ENCODE measurements at places on chromosomes 7 and 10. TPM values are rescaled to one million over a fixed set of nuclear protein-coding genes. Genes with fewer than 3 reads are reported as not detected.
A peak's percentile ranks its signal among the peaks of the same experiment; 100 is the strongest.

DNA sequence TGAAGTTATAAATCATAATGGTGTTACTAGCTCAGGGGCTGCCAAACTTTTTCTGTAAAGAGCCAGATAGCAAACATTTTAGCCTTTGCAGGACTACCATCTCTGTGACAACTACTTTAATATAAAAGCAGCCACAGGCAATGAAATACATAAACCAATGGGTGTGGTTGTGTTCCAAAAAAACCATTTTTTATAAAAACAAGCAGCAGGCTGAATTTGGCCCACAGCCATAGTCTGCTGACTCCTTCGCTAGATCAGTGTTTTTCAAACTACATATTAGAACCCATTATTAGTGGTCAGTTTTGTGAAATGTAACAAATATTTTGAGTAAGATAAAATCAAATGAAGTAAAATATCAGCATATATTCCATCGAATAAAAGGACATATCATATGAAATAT is 13.6 kb downstream of the GNG11 start:
- DNase-seq = no peak
- no peaks in the 10 kb centered on the region for H3K27me3 ChIP-seq
- no peak overlapping the region for H3K27ac ChIP-seq
- H3K36me3 ChIP-seq = no peaks in the 10 kb centered on the region
- no peak overlapping the region for H3K4me3 ChIP-seq
- H3K4me1 ChIP-seq = no peaks in the 10 kb centered on the region

The AMPH gene
- 0.35 TPM for total RNA-seq

The ASZ1 gene
- total RNA-seq = not detected

DNA sequence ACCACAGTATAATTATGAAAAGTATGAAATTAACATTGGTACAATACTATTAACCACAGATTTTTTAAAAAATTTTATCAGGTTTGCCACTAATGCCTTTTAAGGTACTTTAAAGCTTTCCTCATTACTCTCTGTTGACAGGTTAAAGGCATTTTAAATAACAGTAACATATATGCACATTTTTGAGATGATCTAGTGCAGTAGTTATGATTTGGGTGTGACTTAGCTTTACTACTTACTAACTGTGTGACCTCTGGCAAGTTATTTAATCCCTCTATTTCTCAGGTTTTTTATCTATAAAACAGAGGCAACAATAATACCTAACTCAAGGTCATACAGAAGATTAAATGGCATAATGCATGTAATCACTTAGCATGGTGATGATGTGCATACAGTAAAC is 94.8 kb downstream of the NT5C2 start:
- H3K4me3 ChIP-seq = no peak overlapping the region
- DNase-seq = no peak
- peaks cover 7% of the 10 kb centered on the region for H3K36me3 ChIP-seq
- no peaks in the 10 kb centered on the region for H3K27me3 ChIP-seq
- H3K4me1 ChIP-seq = no peaks in the 10 kb centered on the region
- no peak overlapping the region for H3K27ac ChIP-seq

The MSRB2 gene
- total RNA-seq = 20.1 TPM

GRCh38 chr10:72561745-72562166 is 64.1 kb downstream of the MICU1 start:
- H3K27me3 ChIP-seq = no peaks in the 10 kb centered on the region
- no peak overlapping the region for H3K27ac ChIP-seq
- no peaks in the 10 kb centered on the region for H3K36me3 ChIP-seq
- H3K4me3 ChIP-seq = no peak overlapping the region
- H3K4me1 ChIP-seq = no peaks in the 10 kb centered on the region

The TEX36 gene
- not detected for total RNA-seq

The CDNF gene
- total RNA-seq = 0.93 TPM

The CALU gene
- 45.8 TPM for total RNA-seq

The GHRHR gene
- not detected for total RNA-seq

GRCh38 chr10:119658274-119658673 is 7.1 kb downstream of the BAG3 start:
- DNase-seq = peak; percentile 86
- H3K36me3 ChIP-seq = no peaks in the 10 kb centered on the region
- H3K4me1 ChIP-seq = peaks cover 61% of the 10 kb centered on the region
- H3K4me3 ChIP-seq = no peak overlapping the region

DNA sequence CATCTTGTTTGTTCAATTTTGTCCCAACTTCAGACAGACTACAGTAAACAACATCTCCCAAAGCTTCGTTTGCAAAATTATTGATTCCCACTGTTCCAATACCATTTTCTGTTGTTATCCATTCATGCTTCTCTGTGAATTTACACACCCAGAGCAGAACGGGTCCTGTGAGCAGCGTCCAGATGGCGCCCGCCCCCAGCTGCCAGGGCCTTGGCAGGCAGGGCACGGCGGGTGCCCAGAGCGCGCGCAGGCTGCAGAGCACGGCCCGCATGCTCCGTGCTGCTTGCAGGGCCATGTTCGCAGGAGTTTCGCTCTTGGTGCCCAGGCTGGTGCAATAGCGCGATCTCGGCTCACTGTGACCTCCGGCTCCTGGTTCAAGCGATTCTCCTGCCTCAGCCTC is 32.5 kb upstream of the SEPTIN7 start:
- H3K27me3 ChIP-seq = no peaks in the 10 kb centered on the region
- no peak overlapping the region for H3K27ac ChIP-seq
- H3K36me3 ChIP-seq = no peaks in the 10 kb centered on the region
- H3K4me1 ChIP-seq = no peaks in the 10 kb centered on the region
- no peak overlapping the region for H3K4me3 ChIP-seq
- DNase-seq = no peak

GRCh38 chr10:65024886-65025285 is 1503.7 kb downstream of the REEP3 start:
- H3K27ac ChIP-seq = no peak overlapping the region
- no peaks in the 10 kb centered on the region for H3K27me3 ChIP-seq
- H3K36me3 ChIP-seq = no peaks in the 10 kb centered on the region
- H3K4me1 ChIP-seq = no peaks in the 10 kb centered on the region
- no peak overlapping the region for H3K4me3 ChIP-seq
- no peak for DNase-seq

GRCh38 chr7:17118412-17118811 is 180.0 kb upstream of the AHR start:
- no peaks in the 10 kb centered on the region for H3K27me3 ChIP-seq
- no peak overlapping the region for H3K4me3 ChIP-seq
- no peaks in the 10 kb centered on the region for H3K36me3 ChIP-seq
- no peak for DNase-seq
- no peak overlapping the region for H3K27ac ChIP-seq

GRCh38 chr7:50153148-50153547 is 60.1 kb upstream of the ZPBP start:
- no peaks in the 10 kb centered on the region for H3K4me1 ChIP-seq
- H3K36me3 ChIP-seq = no peaks in the 10 kb centered on the region
- H3K4me3 ChIP-seq = no peak overlapping the region
- H3K27me3 ChIP-seq = no peaks in the 10 kb centered on the region
- H3K27ac ChIP-seq = no peak overlapping the region

DNA sequence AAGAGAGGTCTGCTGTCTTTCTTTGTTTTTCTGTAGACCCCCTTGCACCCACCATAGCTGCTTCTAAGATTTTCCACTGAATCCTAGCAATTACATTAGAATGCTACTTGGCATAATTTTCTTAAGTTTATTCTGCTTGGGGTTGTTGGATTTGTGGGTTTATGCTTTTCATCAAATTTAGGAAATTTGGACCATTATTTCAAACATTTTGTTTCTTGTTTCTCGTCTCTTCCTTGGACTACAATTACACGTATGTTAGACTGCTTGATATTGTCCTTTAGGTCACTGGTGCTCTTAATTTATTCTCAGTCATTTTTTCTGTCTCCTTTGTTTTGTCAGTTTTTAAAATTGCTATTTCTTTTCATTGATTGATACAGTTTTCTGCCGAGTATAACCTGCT is 65.8 kb downstream of the FANK1 start:
- H3K4me3 ChIP-seq = no peak overlapping the region
- H3K36me3 ChIP-seq = no peaks in the 10 kb centered on the region
- no peak for DNase-seq
- H3K27ac ChIP-seq = no peak overlapping the region
- H3K27me3 ChIP-seq = no peaks in the 10 kb centered on the region
- no peaks in the 10 kb centered on the region for H3K4me1 ChIP-seq

DNA sequence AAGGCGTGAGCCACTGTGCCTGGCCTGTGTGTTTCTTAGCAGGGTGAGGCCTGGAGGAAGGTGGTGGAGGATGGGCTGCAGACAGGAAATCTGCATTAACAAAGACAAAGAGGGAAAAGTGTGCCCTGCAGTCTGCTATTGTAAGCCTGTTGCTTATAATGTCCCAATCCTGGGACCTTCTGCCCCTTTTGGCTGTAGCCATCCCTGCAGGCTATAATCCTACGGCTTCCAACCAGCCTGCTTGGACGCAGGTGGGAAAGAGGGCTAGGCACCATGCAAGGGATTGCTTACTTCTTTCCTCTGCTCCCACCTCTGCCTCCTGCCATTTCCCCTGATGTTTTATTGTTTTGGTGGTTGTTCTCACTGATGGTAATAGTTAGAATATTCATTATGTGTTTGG is 434.3 kb downstream of the PLXNA4 start:
- DNase-seq = no peak
- no peaks in the 10 kb centered on the region for H3K4me1 ChIP-seq
- no peak overlapping the region for H3K27ac ChIP-seq
- no peak overlapping the region for H3K4me3 ChIP-seq

The ANKRD1 gene
- total RNA-seq = 4.7 TPM

- H3K4me3 ChIP-seq = no peak overlapping the region
- H3K36me3 ChIP-seq = no peaks in the 10 kb centered on the region
- DNase-seq = no peak
- no peaks in the 10 kb centered on the region for H3K4me1 ChIP-seq
- H3K27me3 ChIP-seq = no peaks in the 10 kb centered on the region
- no peak overlapping the region for H3K27ac ChIP-seq
Measured at GRCh38 chr7:21939136-21939857, 6.4 kb downstream of the CDCA7L start.

GRCh38 chr10:72563327-72563932 is 62.4 kb downstream of the MICU1 start:
- DNase-seq = no peak
- no peaks in the 10 kb centered on the region for H3K36me3 ChIP-seq
- no peaks in the 10 kb centered on the region for H3K4me1 ChIP-seq
- H3K27me3 ChIP-seq = no peaks in the 10 kb centered on the region
- H3K4me3 ChIP-seq = no peak overlapping the region
- H3K27ac ChIP-seq = no peak overlapping the region

GRCh38 chr7:101096331-101096956 is 11.2 kb downstream of the TRIM56 start:
- no peak overlapping the region for H3K27ac ChIP-seq
- H3K4me1 ChIP-seq = peaks cover 5% of the 10 kb centered on the region
- no peak overlapping the region for H3K4me3 ChIP-seq
- no peaks in the 10 kb centered on the region for H3K27me3 ChIP-seq
- H3K36me3 ChIP-seq = no peaks in the 10 kb centered on the region
- DNase-seq = no peak

The TAS2R41 gene
- total RNA-seq = not detected

DNA sequence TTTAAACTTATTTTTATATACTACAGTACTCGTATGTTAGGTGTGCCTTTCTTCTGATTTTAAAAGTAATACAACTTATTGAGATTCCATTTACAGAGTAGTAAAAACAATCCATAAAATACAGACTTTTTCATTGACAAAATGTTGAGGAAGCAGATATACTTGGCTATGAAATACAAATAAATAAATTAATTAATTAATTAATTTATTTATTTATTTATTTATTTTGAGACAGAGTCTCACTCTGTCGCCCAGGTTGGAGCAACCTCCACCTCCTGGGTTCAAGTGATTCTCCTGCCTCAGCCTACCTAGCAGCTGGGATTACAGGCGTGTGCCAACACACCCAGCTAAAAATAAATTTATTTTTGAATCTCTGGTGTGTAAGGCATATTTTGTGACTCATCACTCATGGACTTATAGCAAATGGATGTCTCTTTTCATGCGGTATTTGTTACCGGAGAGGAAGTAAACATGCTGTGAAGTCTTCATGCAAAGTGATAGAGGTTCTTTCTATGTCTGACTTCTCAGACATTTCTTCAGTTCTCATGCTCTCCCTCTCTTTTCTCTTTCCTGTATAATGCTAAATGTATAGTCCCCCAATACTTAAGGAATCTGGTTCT is 20.2 kb upstream of the SRPK2 start:
- no peak overlapping the region for H3K4me3 ChIP-seq
- H3K27ac ChIP-seq = no peak overlapping the region
- H3K4me1 ChIP-seq = no peaks in the 10 kb centered on the region
- DNase-seq = no peak
- H3K36me3 ChIP-seq = no peaks in the 10 kb centered on the region

GRCh38 chr7:70405241-70405640 is 726.7 kb upstream of the GALNT17 start:
- no peaks in the 10 kb centered on the region for H3K36me3 ChIP-seq
- no peak overlapping the region for H3K4me3 ChIP-seq
- H3K4me1 ChIP-seq = no peaks in the 10 kb centered on the region
- H3K27ac ChIP-seq = no peak overlapping the region
- DNase-seq = no peak
- H3K27me3 ChIP-seq = no peaks in the 10 kb centered on the region

The AQP1 gene
- total RNA-seq = 13.9 TPM

DNA sequence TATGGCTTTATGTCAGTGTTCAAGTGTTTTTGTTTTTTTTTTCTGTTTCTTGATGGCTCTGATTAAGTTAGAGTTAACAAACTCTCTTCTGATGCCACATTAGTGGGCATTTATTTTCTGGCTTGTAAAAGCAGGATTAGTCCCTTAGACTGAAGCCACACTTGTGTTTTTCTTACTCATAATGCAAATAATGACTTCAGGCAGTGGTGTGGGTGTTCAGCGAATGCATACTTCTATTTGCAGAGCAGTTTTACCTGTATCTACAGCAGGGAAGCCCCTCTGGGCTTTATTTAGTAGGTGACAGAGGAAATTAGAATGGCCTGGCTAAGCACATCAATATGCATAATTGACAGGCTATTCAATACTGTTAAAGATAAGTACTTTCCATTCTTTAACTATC is 79.9 kb downstream of the CNNM2 start:
- no peak overlapping the region for H3K4me3 ChIP-seq
- no peaks in the 10 kb centered on the region for H3K36me3 ChIP-seq

GRCh38 chr10:59709395-59710125 is at the start of gene SLC16A9:
Gene SLC16A9 (minus strand): TSS chr10:59709850. CDS start chr10:59684291, 25,559 bp downstream.
- peak; percentile 47 for DNase-seq
- no peak within 1 kb of the TSS for H3K27ac ChIP-seq
- H3K36me3 ChIP-seq = no peaks in the 10 kb centered on the region
- H3K27me3 ChIP-seq = peaks cover 8% of the 10 kb centered on the region
- peak within 1 kb of the TSS; percentile 44 for H3K4me3 ChIP-seq
- no peaks in the 10 kb centered on the region for H3K4me1 ChIP-seq

- peak; percentile 84 for DNase-seq
- H3K4me1 ChIP-seq = peaks cover 52% of the 10 kb centered on the region
- H3K27me3 ChIP-seq = no peaks in the 10 kb centered on the region
- H3K4me3 ChIP-seq = no peak overlapping the region
Measured at GRCh38 chr7:80611779-80612178, 26.7 kb upstream of the CD36 start.

DNA sequence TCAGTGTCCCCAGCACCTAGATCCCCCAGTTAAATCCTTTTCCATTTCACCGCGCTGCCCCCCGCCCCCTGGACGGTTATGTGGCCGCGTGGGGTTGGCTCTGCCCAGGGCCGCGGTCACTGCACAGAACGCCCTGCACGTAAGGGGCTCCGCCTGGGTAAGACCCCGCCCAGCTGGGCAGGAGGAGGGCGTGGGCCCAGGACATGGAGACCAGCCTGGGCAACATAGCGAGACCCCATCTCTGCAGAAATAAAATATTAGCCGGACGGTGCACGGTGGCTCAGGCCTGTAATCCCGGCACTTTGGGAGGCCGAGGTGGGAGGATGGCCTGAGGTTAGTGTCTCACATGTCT is 650 bp upstream of the ZFAND2A start:
- no peak for DNase-seq
- H3K27me3 ChIP-seq = no peaks in the 10 kb centered on the region
- no peaks in the 10 kb centered on the region for H3K36me3 ChIP-seq

The PLEKHS1 gene
- total RNA-seq = not detected

The COBL gene
- 35.9 TPM for total RNA-seq

Data from right lobe of liver (tissue), 6 donors.